ENCODE measurements at places on chromosomes 2 and 18. TPM values are rescaled to one million over a fixed set of nuclear protein-coding genes. Genes with fewer than 3 reads are reported as not detected.

- peaks cover 2% of the 10 kb centered on the region for H3K36me3 ChIP-seq
- no peak overlapping the region for H3K4me3 ChIP-seq
- DNase-seq: no peak
- peaks cover 7% of the 10 kb centered on the region for H3K4me1 ChIP-seq
Observed at GRCh38 chr2:197893403-197894177, 89.2 kb downstream of the PLCL1 start.

DNA sequence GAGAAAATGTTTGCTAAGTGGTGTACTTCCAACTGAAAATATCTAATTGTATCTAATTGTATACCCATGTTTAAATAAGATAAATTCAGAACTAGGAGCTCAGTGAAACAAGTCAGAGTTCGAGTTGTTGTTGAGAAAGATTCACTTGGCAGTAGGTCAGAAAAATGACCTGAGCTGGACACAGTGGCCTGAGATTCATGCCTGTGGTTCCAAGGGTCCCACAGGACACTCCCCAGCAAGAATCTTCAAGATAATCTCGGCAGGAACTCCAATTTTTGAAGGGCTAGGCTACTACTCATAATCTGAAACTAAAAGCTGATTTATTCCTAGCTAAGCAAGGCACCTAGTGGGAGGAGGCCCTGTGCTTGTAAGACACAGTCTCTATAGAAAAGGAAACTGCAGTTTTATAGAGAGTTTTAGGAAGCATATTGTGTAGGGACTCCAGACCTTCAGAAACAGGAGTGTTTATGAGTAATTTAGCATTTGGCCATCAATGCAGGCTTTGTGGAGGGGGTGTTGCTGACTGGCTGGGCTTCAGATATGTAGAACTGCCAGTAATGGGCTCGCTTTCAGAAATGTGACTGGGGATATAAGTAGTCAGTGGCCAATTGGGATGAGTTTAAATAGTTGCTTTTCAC lies 43.2 kb downstream of the SP140 start:
- no peak for DNase-seq
- H3K36me3 ChIP-seq: no peaks in the 10 kb centered on the region
- no peaks in the 10 kb centered on the region for H3K4me1 ChIP-seq
- no peak overlapping the region for H3K27ac ChIP-seq

DNA sequence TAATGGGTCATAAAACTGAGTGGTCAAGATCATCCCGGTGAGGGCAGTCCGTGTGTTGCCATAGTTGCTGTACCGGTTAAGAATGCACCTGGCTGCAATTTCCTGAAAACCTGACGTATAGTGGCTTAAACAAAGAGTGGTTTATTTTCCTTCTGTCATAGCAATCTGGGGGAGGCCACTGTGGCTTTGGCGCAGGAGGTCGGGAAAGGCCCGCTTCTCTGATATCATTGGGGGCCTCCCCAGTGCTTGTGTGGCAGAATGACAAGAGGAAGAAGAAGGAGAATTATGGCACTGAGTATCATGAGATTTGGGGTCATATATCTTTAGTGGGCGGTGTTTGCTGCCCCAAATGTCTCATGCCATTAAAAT lies 4.4 kb downstream of the C2orf92 start:
- no peak for DNase-seq
- no peaks in the 10 kb centered on the region for H3K36me3 ChIP-seq
- no peak overlapping the region for H3K4me3 ChIP-seq
- no peaks in the 10 kb centered on the region for H3K27me3 ChIP-seq

DNA sequence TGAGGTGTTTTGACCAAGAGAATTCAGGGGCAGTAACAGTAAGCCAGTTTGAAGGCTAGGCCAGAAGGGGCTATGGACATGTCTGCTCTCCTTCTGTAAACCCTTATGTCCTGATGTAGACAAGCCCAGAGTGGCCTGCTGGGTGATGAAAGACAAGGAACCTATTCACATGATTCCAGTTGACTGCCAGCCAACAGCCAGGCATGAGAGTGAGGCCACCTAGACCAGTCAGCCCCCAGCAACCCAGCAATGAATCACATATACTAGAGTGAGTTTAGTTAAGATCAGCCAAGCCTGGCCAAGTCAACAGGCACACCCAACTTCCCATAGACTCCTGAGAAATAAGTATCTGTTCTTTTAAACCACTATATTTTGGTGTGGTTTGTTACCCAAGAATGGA lies 1889.7 kb upstream of the CELF4 start:
- no peaks in the 10 kb centered on the region for H3K27me3 ChIP-seq
- DNase-seq: no peak
- no peak overlapping the region for H3K27ac ChIP-seq

DNA sequence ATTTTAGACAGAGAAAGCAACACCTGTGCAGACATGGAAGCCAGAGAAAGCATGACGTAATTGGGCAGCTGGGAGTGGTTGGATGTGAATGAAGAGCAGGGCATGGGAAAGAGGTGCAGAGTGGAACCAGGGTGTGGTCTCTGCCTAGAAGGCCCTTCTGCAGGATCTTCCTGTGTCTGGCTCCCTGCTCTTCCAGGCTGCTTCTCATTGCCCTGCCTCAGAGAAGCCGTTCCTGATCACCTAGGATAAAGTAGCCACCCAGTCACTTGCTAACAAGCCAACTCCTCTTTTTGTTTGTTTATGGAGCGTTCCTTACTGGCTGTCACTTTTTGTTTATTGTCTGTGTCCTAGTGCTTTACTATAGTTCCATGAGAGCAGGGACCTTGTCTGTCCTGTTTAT lies 28.5 kb downstream of the GALNT1 start:
- no peak overlapping the region for H3K4me3 ChIP-seq
- H3K4me1 ChIP-seq: peaks cover 5% of the 10 kb centered on the region
- no peak overlapping the region for H3K27ac ChIP-seq
- no peak for DNase-seq
- H3K27me3 ChIP-seq: no peaks in the 10 kb centered on the region

GRCh38 chr2:16332681-16333557 lies 332.7 kb downstream of the CYRIA start:
- no peaks in the 10 kb centered on the region for H3K27me3 ChIP-seq
- no peak overlapping the region for H3K4me3 ChIP-seq

DNA sequence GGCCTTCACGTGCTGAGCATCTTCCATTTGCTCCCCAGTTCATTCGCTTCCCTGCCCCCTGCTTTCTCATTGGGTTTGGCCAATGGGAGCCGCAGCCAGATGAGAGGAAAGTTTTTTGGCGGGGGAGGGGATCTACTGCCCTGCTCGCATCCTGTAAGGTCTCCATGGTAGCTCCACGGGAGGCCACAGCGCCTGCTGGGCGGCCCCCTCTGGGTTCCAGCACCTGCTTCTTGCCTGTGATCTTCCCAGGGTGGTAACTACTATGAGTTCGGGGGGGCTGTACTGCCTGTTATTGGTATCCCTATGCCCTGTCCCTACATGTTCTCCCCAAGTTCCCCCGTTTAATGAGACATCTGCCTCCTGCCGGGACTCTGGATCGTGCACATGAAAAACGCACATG lies 57.2 kb downstream of the INPP5D start:
- no peaks in the 10 kb centered on the region for H3K4me1 ChIP-seq
- H3K27ac ChIP-seq: no peak overlapping the region
- no peaks in the 10 kb centered on the region for H3K27me3 ChIP-seq

- no peaks in the 10 kb centered on the region for H3K4me1 ChIP-seq
- no peak overlapping the region for H3K27ac ChIP-seq
- no peaks in the 10 kb centered on the region for H3K36me3 ChIP-seq
- H3K27me3 ChIP-seq: no peaks in the 10 kb centered on the region
- DNase-seq: no peak
- H3K4me3 ChIP-seq: no peak overlapping the region
Observed at GRCh38 chr2:108916122-108916795, 72.8 kb downstream of the EDAR start.

The CNDP1 gene
- 0.24 TPM for total RNA-seq
